Activated T-helper 17 cell treated with anti-CD3 and anti-CD28 coated beads, Interleukin-2, amount 50 U/mL, for 72 hours (primary cell): ENCODE measurements at places on chromosomes 3 and 15. TPM values are rescaled to one million over a fixed set of nuclear protein-coding genes. Genes with fewer than 3 reads are reported as not detected.

GRCh38 chr15:94265009-94265408 is 33.6 kb downstream of the MCTP2 start:
- ATAC-seq, result no peak

Gene CAMK2N2
- total RNA-seq, result 0.64 TPM

- no peak for ATAC-seq
These were observed 101.6 kb downstream of the CFAP44 start for GRCh38 chr3:113339616-113340244.

Gene C3orf49
- total RNA-seq, result not detected

- no peak for ATAC-seq
These were observed 70.1 kb downstream of the PLXNA1 start for GRCh38 chr3:127053026-127053425.

DNA sequence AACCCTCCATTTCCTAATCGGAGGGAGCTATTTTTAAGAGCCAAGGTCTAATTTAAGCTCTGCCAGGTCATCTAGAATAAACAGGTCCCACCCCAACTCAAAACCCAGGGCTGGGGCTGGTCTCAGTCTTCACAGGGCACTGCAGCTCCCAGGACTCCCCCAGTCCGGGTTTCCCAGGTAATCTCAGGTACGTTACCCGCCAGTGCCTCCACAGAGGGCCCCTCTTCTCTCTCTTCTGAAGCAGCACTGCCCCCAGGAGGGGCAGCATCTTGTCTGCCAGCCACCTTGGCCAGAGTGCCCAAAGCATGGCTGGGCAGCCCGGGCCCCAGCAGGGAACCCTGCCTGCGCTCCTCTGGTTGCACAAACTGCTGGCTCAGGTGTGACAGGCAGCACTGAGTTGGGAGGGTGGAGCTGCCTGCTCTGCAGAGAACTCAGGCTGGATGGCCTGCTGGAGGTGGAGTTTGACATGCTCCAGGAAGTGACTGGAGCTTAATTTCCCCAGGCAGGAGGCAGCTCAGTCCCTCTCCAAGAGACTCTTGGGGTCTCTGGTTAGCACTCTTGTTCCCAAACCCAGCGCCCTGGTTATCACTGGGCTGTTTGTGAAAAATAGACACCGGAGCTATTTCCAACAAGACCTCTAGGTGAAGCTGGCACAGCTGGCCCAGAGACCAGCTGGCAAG is at the start of gene PLA2G4F:
Gene PLA2G4F, minus strand, starts transcription at position 394 of the 680 bp plus-strand sequence. Its CDS starts 87 bp downstream, at position 307.
- ATAC-seq, result no peak

Gene MAGEL2
- not detected for total RNA-seq

GRCh38 chr3:39180183-39180545 is 12.2 kb downstream of the XIRP1 start:
- ATAC-seq, result peak; percentile 63

DNA sequence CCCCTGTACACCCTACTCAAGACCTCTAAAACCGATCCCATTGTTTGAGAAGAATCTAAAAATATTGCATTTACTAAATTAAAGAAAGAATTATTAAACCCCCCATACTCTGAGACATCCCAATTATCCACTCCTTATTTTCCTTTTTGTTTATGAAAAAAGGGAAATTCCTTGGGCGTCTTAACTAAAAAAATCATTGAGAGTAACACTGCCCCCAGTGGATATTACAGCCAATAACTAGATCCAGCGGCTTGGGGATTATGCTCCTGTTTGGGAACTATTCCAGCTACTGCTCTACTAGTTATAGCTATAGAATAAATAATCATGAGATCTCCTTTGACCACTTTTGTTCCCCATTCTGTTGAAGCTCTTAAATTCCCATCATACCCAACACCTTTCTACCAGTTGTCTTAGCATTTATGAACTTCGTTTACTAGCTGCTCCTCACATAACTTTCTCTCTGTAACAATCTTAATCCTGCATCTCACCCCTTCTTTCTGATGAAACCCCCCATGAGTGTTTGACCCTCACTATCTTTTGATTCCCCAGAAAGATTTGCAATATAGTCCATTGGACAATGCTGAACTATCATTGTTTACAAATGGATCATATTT is 12.7 kb upstream of the CFAP91 start:
- ATAC-seq, result no peak

Gene XCR1
- 0.05 TPM for total RNA-seq

Gene CCDC51
- total RNA-seq, result 28.4 TPM

GRCh38 chr3:28947061-28947460 is 333.8 kb upstream of the RBMS3 start:
- no peak for ATAC-seq

DNA sequence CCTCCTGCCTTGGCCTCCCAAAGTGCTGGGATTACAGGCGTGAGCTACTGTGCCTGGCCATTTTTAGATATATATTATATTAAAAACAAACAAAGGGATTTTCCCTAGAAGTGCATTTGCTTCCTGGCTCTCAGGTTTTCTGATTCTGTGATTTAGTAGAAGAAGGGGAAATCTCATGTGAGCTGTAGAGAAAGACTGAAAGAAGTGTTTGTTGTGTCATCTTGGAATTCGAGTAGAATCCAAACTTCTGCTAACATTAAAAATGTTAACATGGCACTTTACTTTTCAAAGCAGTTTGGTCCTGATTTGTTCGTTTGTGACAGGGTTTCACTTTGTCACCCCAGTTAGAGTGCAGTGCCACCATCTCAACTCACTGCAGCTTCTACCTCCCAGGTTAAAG is 34.9 kb downstream of the IQGAP1 start:
- ATAC-seq, result no peak

DNA sequence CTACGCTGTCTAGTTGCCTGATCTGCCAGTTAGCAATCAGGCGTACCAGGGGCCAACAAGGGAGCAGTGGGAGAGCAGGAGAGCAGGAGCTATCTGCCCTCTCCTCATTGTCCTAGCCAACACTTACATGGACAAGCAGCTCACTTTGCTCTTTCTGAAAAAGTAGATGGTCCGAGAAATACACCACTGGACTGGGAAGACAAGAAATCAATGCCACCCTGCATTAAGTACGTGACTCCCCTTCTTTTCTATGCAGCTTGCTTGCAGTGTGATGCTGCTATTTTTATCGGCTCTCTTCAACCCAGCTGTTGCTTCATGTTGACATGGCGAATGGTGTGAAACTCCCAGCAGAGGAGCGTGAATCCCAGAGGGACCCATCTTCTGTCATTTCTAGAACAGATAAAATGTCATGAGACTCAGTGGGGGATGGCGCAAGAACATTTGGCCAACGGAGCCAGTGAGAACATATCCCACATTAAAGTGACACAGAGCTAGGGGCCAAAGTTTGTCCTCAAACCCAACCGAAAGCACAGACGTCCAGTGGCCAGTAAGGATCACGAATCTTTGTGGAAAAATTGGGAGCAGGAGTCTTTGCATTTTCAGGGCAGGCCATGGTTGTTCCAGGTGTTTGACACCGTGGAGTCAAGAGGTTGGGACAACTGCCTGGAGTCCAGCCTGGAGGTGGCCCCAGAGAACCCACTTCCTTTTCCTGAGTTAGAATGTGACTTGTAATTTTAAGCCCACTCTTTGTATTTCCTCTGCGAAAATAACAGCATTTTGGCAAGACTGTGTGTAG is 53.7 kb upstream of the MEF2A start:
- ATAC-seq, result no peak

DNA sequence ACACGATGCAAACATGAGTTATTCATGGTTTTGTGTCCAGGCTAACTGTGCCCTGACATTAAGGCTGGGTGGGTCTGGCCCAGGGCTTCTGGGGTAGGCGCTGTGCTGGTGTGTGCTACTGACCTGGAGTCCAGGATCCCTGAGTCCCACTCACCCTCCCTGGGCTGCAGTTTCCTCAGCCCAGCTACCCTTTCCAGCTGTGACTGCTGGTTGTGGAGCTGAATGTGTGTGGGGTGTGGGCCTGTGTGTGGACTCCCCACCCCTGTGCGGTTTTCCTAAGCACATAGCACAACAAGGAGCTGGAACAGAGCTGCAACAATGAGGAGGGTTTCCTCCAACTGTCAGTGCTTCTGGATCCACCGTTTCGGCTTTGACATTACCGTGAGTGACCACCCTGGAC is 38.0 kb downstream of the SMAD3 start:
- ATAC-seq, result no peak

DNA sequence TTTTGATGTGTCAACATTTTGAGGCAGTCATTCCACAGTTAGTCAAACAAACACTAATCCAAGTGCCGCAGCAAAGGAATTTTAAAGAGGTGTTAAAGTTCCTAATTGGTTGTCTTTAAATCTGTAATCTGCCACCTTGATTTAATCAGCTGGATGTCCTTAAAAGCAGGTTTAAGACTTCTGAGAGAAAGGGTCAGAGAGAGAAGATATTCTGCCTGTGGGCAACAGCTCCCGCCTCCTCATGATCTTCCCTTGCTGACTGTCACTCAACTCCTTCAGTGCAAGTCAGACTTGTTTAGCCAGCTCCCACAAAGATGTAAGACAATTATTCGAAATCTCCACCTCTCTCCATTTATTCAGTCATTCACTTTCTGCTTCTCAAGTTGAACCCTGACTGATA is 92.6 kb upstream of the MYRIP start:
- no peak for ATAC-seq

- no peak for ATAC-seq
These were observed 123.2 kb upstream of the RAP2B start for GRCh38 chr3:153038779-153039178.

DNA sequence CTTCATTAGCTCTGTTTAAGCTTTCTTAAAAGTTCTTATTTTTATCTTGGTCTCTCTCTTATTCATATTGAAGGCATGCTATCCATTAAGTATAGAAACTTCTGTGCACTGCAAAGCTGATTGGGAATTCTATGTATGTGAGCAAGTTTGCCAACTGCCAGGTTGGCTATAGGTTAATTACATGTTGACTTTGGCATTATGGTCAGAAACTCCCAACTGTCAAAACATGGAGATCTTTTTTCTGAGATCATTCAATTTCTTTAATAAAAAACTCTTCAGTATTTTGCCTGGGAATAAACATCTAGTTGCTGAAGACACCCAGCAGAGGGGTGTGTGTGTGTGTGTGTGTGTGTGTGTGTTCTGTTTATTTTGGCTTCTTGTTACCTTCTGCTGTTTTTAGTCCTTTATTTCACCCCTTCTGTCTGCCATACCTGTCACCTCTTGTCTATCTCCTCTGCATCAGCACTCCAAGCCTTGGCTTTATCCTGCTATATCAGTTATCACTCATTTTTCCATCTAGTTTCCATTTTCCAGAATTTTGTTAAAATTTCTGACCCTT is 1.3 kb upstream of the ARL14 start:
- no peak for ATAC-seq

DNA sequence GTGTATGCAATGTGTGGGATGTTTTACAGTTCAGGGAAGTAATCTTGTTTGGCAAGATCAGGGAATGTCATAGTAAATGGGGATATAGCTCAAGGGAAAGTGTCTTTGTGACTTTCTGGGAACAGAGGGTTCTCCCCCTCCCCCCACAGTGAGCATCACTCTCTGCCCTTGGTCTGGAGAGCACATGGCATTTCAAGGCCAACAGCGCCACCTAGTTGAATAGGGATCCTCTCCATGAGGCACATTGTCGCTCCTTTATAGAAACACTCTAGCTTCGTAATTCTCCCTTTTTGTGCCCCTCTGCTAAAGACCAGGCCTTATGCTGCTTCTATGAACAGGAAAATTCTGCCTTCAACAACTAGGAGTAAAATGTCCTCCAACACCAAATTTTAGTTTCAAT is 37.1 kb upstream of the ARNT2 start:
- no peak for ATAC-seq

DNA sequence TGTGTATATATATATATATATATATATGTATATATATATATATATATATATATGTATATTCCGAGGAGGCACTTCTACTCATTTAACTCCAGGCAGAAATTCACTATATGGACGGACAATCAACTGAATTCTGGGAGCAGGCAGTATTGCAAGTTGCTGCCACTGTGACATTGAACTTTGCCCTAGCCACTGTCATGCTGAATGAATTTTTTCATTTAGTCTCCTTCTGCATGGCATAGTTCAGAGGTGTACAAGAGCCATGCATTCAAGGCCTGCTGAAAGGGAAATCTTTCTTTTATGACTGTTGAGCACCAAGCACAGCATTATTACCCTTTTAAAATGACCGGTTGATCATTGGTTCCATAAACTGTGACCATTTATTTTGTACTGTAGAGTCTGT is 176.2 kb upstream of the THRB start:
- ATAC-seq, result no peak

Gene PDIA5
- total RNA-seq, result 8.4 TPM

Gene ACTRT3
- 2.0 TPM for total RNA-seq
